Dermis blood vessel endothelial cell (primary cell): ENCODE measurements at places on chromosomes 7 and 10. TPM values are rescaled to one million over a fixed set of nuclear protein-coding genes. Genes with fewer than 3 reads are reported as not detected.

DNA sequence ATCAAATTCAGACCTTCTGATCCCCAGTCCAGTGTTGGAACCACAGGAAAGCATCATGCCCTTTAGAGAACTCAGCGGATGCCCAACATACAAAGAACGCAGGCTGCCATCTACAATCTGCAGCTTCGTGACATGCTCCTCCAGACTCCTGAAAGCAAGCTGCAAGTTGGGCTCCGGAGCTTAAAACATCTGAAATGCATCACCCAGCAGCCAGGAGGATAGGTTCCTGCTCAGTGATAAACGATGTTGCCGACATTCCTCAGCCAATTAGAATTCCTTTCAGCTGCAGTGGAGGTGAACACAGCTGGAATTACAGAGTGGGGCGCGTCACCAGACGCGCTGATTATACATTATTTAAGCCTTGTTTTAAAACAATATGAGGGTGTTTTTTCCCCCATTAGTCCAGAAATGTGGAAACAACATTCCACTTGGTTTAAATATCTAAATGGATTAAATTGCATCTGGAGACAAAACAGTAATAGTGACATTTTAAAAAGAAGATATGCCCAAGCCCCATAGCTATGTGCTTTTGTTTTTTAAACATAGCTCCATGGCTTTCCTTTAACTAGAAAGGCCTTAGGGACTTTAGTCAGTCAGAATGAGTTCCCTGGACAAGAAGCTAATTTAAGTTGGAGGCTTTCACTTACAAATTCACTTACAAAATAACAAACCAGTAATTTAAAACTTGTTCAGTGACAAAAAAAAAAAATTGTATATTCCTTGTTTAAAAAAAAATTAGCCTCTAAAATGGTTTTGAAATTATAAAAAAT is 6.3 kb downstream of the SMURF1 start:
- peak; percentile 26 for DNase-seq

- no peak for DNase-seq
Observed at GRCh38 chr10:89518108-89518507, 17.3 kb downstream of the SLC16A12 start.

Gene MCM10
- 6.3 and 19.5 TPM in 2 replicates for total RNA-seq

DNA sequence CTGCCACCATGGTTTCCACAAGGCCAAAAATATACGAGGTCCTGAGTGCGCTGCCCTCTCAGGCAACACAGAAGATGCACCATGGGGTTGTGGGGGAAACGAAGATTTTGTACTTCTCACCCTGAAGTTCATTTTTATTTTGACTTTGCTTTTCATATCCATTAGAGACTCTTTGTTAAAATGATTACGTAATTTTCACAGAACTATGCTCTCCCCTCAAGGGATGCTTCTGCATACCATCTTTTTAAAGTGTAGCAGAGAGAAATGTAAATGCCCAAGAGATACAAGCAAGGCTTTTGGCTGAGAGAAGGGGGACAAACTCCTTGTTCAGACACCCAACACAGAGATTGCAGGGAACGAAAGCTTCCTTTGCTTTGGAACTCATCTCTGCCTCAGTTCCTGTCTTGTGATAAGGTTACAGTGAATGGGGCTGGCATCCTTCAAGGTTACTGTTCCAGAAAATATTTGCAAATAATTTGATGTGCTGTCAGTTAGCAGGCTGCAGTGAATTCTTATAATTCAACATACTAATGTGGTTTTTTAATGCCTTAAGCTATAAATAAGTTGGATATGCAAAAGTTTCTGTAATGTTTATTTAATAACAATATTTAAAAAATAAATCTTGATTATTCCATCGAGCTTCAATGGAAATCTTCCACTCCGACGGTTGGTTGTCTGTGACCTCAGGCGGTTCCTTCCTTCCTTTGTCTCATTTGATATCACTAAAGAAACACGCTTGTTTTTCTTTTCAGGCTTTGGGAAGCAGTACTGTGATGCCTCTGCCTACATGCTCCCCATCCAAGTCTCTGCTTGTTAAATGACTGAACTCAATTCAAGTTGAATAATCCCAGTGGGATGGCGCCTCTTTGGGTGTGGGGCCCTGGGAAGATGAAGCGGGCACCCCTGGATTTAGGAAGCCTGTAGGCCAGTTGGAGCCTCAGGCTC is 209.3 kb upstream of the CTBP2 start:
- peak; percentile 2 for DNase-seq

DNA sequence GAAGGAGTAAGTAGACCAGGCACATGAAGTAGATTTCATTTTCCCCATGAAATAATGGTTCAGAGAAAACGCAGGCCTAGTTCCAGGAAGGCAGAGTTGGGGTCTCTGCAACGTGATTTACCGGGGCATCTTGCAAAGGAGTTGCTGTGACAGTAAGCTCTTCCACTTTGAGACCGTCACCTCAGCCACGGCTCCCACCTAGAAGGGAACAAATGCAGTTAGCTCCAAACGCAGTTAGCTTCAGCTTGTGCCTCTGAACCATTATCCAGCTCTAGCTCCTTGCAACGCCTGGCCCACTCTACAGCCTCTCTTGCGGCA is 7.0 kb upstream of the MYO1G start:
- no peak for DNase-seq

- DNase-seq, result peak; percentile 10
Observed at GRCh38 chr10:61663466-61663865, 737 bp downstream of the CABCOCO1 start.

GRCh38 chr7:31856337-31856736 is 169.3 kb downstream of the PPP1R17 start:
- no peak for DNase-seq

Gene TMEM273
- total RNA-seq, result 16.2 and 49.9 TPM in 2 replicates

DNA sequence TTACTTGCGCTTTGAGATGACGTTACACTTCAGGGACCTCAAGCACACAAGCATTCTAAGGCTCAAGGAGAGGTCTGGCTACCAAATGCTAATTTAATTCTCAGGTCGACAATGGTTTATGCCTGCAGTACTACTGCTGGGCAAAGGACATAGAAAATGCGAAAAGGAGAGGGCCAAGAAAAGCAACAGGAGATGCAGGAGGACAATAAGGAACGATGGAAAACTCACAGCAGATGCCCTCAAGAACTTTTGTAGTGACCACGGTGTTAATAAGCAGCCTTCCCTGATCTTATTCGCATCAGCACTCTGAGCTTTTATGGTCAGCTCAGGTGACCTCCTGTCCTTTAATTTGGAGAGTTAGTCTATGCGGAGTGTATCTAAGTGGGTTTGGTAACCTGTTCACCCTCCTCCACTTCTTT is 146.3 kb downstream of the GPR85 start:
- DNase-seq, result no peak

- peak; percentile 75 for DNase-seq
Observed at GRCh38 chr10:48496831-48497779, 107.8 kb downstream of the ARHGAP22 start.

- no peak for DNase-seq
Observed at GRCh38 chr10:51815723-51816122, 116.3 kb upstream of the CSTF2T start.

- no peak for DNase-seq
Observed at GRCh38 chr10:131546086-131546810, 234.7 kb upstream of the TCERG1L start.

GRCh38 chr7:158388928-158389327 is 198.7 kb downstream of the PTPRN2 start:
- no peak for DNase-seq

- DNase-seq, result no peak
Observed at GRCh38 chr10:29186221-29186620, 102.6 kb upstream of the LYZL1 start.

GRCh38 chr10:11986593-11987216 is 55.9 kb downstream of the UPF2 start:
- peak; percentile 91 for DNase-seq

Gene SGPL1
- total RNA-seq, result 15.0 and 15.8 TPM in 2 replicates

- DNase-seq, result peak; percentile 93
Observed at GRCh38 chr10:127977357-127978009, 70.6 kb downstream of the PTPRE start.

Gene FKBP6
- not detected in 2 replicates for total RNA-seq

DNA sequence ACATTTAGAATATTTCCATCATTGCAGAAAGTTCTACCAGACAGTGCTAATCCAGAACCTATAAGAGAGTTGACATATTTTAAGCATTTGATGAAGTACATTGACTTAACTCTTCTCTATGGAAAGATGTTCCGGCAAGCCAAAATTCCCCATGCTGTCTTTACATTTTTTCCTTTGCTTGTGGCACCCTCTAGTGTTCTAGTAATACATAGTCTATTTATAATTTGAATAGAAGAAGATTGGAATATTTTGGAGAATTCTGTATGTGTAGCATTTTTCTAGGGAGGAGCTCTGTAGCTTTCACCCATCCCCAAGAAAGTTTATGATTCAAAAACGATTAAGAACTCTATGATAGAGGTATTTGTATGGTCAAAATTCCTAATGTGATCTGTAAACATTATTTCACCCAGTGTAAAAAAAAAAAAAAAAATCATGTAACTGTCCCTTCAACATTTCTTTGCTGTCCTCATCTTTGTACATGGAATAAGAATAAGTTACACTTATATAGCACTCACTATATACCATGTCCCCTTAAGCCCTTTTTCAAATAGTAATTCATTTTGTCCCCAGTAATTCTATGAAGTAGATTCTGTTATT is 33.2 kb downstream of the NRF1 start:
- DNase-seq, result peak; percentile 71

Gene CYP2C9
- total RNA-seq, result not detected in 2 replicates

DNA sequence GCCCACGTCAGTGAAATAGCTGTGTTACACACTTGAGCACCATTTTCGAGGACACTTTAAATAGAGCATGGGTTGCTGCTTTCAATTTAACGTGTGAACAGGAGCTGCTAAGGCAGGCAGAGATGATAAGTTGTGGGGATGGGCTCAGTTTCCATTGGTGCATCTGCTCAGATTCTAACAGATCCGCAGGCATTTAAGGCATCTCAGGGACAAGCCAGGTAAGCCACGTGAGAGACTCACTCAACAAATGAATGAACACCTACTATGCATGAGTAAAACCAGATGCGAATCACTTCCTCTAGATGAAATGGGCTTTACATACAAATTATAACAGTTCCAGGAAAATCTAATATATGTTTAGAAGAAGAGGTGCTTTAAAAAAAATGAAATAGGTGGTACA is 34.6 kb downstream of the PLXNA4 start:
- DNase-seq, result no peak

Gene ARMS2
- total RNA-seq, result not detected in 2 replicates

DNA sequence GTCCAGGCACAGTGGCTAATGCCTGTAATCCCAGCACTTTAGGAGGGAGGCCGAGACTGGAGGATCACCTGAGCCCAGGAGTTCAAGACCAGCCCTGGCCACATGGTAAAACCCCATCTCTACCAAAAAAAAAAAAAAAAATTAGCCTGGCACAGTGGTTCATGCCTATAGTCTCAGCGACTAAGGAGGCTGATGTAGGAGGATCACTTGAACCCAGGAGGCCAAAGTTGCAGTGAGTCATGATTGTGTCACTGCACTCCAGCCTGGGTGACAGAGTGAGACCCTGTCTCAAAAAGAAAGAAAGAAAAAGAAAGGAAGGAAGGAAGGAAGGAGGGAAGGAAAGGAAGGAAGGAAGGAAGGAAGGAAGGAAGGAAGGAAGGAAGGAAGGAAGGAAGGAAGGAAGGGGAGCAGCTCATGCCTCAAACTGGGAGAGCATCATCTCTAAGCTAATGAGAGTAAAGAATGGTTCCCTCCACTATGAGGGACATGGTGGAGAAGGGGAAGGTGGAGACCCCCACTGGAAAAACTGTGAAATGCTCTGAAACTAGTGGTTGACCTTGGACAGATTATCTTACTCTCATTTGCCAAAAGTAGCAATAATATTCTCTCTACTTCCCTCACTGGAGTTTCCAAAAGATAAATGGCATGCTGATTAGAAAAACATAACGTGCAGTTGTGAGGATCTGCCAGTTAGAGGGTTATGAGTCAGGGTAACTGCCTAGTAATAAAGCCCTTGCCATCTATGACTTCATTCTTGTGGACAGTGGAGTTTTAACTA is 16.8 kb downstream of the GIMAP5 start:
- peak; percentile 88 for DNase-seq

Gene CYP2W1
- total RNA-seq, result not detected in 2 replicates

GRCh38 chr7:17787257-17787656 is 153.0 kb downstream of the SNX13 start:
- DNase-seq, result no peak

GRCh38 chr10:24382045-24382444 is 173.1 kb downstream of the KIAA1217 start:
- no peak for DNase-seq

Gene STEAP1B
- 24.5 and 33.4 TPM in 2 replicates for total RNA-seq

Gene POLR2J
- total RNA-seq, result 19.9 and 22.4 TPM in 2 replicates

DNA sequence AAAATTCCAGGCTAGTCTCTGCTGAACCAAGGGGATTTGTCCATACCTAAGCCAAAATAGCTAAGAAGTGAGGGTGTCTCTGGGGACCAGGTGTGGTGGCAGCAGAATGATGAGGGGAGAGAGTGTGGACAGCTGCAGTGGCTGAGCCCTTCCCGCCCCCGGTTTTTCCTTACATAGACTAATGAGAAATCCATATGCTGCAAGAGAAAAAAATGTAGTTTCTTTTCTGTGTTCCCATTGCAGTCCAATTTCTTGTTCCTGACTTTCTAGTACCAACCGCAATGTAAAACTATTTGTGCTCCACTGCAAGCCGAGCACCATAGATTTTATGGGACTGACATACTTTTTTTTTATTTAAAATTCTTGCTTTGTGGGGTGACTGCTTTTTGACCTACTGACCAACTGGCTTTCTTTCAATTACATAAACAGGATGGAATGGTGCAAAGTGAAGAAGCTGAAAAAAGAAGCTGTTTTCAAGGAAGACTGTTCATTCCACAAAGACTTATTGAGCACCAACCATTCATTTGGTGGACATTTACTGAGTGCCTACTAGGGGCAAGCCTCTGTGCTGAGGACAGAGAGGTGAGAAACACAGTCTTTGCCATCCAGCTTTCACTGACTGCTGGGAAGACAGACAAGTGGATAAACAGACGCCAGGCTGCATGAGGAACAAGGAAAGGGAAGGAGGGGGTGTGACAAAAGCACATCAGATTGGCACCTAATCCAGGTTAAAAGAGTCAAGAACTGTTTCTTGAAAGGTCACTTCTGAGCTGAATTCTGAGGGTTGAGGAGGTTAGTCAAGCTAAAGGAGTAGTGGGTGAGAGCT is 9.8 kb downstream of the CEP41 start:
- peak; percentile 48 for DNase-seq

DNA sequence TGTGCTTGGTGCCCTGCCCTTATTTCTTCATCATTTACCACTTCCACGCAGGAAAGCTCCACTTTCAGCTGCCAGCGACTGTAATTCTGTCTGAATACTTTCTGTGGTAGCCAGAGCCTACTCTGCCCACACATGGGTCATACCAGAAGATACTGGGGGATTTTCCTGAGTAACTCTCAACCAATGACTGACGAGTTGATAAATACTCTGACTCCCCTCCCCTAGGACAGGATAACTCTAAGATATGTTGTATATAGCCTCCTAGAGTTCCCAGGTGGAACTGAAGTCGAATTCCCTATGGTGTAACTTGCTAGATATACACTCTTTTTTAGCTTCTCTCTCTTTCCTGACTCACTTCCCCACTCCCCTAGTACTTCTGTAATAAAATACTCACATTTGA is 29.8 kb downstream of the SEM1 start:
- DNase-seq, result no peak

DNA sequence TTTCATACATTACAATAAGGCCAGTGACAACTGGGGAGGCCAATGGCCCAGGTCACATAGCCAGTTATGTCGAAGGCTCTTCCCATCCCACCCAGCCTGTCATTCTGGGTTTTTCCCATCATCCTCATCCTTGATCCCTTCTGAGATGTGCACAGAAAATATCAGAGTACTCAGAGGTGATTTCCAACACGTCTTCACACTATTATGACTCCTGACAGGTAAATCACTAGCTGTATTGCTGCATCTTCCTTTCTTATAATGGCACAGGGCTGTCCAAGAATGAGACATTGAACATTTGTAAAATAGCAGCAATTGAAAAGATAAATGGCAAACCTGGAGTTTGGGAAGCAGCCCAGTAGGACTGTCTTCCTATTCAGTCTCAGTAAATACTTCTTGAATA is 159.9 kb downstream of the PLXNA4 start:
- DNase-seq, result no peak
